NCI-H510A (cell line): ENCODE measurements at places on chromosomes 2 and 18.

GRCh38 chr2:86337244-86337835 lies at the start of gene REEP1:
Gene REEP1, minus strand, starts transcription at chr2:86337626. Its CDS starts 116 bp downstream, at chr2:86337510.
- DNase-seq: peak; percentile 3

- no peak for DNase-seq
These were observed 288.5 kb downstream of the AGPS start for GRCh38 chr2:177680866-177681712.

DNA sequence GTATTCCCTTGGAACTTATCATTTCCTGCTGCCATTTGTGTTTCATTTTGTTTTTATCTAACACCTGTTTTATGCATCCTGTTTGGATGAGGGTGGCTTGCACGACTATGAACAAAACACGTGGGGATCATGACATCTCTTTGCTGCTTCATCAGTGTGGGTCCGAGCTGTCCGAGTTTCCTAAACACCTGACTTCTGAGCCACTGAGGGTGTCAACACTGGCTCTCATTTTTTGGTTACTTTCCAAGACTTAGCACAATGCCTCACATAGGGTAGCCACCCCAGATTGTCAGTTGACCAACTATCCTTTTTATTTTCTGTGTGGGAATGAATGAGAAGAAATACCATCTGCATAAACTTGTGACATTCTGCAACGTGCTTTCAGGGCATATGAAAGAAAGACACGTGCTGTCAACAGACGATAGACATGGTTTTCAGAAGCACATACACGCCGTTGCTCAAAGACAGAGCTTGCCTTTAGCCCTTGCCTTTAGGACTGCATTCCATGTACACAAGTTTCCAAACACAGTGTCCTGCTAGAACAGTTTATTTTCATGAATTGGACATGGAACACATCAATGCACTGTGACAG lies 166.7 kb downstream of the MYT1L start:
- DNase-seq: no peak

GRCh38 chr18:5746844-5747243 lies 148.5 kb downstream of the TMEM200C start:
- no peak for DNase-seq

DNA sequence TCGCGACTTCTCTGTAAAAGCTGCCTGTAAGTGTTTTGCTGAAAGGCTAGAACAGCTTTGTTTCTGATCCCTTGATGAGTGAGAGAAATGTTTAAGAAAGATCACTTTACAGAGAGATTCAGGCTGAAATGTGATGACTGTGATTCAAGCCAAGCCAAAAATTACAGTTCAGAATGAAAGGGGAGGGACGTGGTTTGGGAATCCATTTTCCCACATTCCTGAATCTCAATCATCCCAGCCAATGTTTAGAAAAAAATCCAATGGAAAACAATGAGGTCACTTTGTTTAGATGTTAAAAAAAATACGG lies 416.7 kb downstream of the ARHGAP15 start:
- no peak for DNase-seq
